ENCODE measurements at places on chromosomes 3 and 15.

- no peak for DNase-seq
These were observed 60.6 kb downstream of the CHAC1 start for GRCh38 chr15:41013691-41014414.

- DNase-seq: no peak
These were observed 2.9 kb upstream of the C15orf39 start for GRCh38 chr15:75198560-75199356.

DNA sequence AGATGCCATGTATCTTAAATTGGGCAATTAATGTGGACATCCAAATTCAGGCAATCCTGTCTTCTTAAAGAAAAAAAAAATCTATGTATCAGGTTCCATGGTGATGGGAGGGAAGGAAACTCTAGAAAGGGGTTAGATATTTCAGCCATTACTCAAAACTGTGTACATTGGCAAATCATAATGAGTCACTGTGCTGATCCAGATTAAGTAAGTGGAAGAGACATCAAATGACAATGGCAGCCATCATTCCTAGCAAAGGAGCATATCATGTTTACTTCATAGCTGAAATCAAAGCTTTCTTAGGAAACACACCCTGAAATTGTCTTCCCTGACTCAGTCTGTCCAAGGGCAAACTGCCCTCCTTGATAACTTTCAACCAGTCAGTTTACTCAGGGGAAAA, 713.3 kb upstream of the GBE1 start:
- DNase-seq: no peak

GRCh38 chr15:88083811-88084760, 172.5 kb downstream of the NTRK3 start:
- no peak for DNase-seq

DNA sequence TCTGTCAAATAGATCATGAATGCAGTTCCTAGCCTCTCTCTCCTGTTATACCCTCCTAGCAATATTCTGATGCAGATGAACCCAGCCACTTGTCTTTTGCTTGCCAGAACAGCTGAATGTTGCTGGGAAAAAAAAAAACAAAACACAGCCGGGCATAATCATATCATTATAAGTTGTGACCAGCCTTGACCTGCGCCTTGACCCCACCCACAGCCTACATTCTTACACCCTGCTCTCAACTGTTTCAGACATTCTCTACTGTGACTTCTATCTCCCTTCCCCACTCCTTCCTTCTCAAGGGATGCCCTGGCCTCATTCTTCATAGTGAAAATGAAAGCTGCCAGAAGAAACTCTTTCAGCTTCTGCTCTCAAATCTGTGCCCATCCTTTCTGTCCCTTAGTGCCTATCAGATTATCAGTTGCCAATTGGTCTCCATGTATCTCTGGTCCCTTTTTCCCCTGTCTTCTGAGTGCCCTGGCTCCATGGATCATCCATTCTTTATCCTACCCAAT, 389.1 kb upstream of the TPRG1 start:
- no peak for DNase-seq

DNA sequence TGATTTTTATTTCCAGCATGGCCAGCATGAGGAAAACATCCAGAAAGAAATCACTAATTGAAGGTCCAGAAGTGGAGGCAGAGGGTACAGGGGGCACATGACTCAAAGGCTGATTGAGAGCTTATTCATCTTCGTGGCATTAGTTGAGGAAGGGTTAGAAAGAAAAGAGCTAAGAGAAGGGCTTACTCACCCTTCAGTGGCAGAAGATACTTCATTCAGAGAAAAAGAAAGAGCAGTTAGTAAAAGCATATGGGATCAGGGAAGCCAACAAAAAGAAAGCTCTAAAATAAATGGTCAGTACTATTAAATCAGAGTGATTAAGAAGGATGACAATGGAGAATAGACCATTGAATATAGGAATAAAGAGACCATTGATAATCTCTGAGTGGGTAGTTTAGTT, 25.2 kb downstream of the GAP43 start:
- DNase-seq: no peak
